ENCODE measurements at places on chromosomes 7 and 10.

- DNase-seq: no peak
These were observed 808.5 kb upstream of the CELF2 start for GRCh38 chr10:10209167-10209566.

- DNase-seq: no peak
These were observed 96.4 kb downstream of the MARCHF5 start for GRCh38 chr10:92387289-92387940.

DNA sequence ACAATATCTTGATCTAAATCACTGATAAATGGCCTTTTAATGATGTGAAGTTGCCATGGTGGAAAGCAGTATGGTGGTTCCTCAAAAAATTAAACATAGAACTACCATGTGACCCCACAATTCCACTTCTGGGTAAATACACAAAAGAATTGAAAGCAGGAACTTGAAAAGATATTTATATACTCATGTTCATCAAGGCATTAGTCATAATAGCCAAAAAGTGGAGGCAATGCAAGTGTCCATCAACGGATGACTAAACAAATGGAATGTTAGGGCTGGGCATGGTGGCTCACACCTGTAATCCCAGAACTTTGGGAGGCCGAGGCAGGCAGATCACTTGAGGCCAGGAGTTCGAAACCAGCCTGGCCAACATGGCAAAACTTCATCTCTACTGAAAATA, 2.0 kb upstream of the DNAJC12 start:
- no peak for DNase-seq

GRCh38 chr10:50565301-50566083, 58.3 kb downstream of the SGMS1 start:
- no peak for DNase-seq

- DNase-seq: no peak
These were observed 31.4 kb upstream of the FAM133B start for GRCh38 chr7:92621561-92622023.

DNA sequence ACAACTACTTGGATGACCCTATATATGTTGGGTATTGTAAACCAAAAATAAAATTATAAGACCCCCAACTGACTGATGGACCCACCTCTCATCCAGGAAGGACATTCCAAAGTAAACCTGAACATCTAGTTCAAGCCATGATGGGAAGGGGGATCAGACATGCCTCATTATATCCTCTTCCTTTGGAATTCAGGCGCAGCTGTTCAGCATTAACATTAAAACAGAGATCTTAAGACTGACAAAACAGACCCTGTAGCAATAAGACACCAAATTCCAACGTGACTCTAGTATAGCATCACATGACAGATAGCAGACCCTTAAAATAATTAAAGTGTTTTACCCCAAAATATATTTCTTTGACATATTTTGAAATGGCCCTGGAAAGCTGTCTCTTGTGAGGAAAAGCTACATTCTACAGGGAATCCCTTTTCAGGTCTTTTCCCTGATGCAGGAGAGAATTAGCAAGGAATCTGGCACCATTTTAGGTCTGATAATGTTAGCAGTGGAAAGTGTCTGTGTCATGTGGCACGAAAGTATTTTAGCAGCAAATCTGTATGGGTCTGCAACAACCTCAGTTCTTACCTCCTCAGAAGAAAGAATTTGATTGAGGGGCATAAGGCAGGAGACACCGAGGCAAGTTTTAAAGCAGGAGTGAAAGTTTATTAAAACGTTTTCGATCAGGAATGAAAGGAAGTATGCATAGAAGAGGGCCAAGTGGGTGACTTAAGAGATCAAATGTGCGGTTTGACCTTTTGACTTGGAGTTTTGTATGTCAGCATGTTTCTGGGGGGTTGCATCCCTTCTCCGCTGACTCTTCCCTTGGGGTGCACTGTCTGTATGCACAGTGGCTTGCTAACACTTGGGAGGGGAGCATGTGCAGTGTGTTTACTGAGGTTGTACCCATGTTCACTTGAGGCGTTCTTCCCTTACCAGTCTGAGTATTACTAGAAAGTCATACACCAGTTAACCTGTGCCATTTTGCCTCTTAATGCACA, 236.6 kb upstream of the PPP1R3A start:
- no peak for DNase-seq

DNA sequence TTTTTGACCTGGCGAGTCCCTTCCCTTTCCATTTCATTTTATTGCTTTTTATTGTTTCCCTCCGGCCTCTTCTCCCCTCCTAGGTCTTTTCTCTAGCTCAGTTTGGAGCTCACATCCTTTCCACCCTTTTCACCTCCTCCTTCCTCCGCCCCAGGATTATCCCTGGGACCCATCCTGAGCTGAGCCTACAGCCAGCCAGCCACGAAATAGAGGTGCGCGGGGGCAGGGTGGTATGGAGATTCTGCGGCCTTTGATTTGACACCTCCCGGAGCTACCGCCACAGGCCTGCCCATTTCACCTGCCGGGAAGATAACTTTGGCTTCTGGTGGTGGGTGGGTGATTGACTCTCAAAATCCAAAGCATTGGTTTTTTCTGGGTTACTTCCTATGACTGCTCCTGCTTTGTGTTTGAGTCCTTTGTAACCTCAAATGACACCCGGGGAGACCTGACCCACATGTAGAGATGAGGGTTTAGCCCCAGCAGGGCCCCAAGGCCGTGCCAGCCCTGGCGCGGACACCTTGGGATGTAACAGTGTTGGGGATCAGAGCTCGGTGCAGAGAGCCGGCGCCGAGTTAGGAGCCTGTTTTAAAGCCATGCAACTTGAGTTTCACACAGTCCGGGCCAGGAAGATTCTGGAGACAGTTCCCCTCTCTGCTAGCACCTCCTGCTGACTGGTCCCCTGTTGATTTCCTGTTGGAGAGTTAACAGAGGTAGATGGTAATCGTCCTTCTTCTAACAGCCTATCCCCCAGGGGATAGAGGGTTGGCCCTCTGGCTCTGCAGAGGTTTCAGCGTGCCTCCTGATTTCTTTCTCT, 1.5 kb downstream of the DUSP5 start:
- no peak for DNase-seq

DNA sequence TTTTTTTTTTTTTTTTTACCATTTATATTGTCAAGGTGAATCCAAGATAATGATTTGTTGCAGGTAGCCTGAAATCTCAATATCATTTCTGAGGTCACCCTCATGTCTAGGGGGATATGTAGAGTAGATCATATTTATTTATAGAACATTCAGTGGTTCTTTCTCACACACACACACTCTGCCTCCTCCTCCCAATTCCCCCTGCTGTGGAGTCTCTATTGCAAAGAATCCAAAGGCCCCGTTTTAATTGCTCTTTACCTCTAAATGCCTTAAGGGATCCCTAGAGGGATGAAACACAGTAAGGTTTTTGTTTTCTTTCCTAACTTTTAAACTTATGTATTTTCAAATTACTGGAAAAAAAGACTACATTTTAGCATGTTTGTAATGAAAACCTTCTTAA, 170.0 kb downstream of the PRKG1 start:
- no peak for DNase-seq

Measured in stimulated activated CD8-positive, alpha-beta memory T cell treated with anti-CD3 and anti-CD28 coated beads, Interleukin-2, amount 100 ng/mL, for 48 hours (primary cell).